ENCODE measurements at places on chromosomes 12 and 14. TPM values are rescaled to one million over a fixed set of nuclear protein-coding genes. Genes with fewer than 3 reads are reported as not detected.

The HOXC6 gene
- 16.1 TPM for polyA plus RNA-seq

The STAC3 gene
- 316 TPM for polyA plus RNA-seq

The SLC24A4 gene
- 4.8 TPM for polyA plus RNA-seq

The SRRM4 gene
- 0.28 TPM for polyA plus RNA-seq

The KRT1 gene
- polyA plus RNA-seq, result 193 TPM
